Activated T-cell treated with anti-CD3 and anti-CD28 coated beads, Interleukin-2, amount 50 U/mL, for 72 hours (primary cell): ENCODE measurements at places on chromosomes 3 and 15. TPM values are rescaled to one million over a fixed set of nuclear protein-coding genes. Genes with fewer than 3 reads are reported as not detected.

Gene ADCY5
- total RNA-seq = not detected

Gene PRICKLE2
- 0.09 TPM for total RNA-seq

Gene IQCH
- 3.7 TPM for total RNA-seq

Gene AHSG
- total RNA-seq = not detected

Gene TRAT1
- 25.9 TPM for total RNA-seq

Gene COL8A1
- not detected for total RNA-seq

Gene TMCO5A
- total RNA-seq = not detected

Gene KY
- not detected for total RNA-seq

Gene GALNT15
- 0.30 TPM for total RNA-seq

Gene ANKRD63
- total RNA-seq = not detected

Gene TMC3
- total RNA-seq = not detected

Gene GOLGA6L4
- total RNA-seq = 2.6 TPM

Gene CLDN16
- total RNA-seq = 0.29 TPM

- no peaks in the 10 kb centered on the region for H3K36me3 ChIP-seq
- H3K4me1 ChIP-seq = no peaks in the 10 kb centered on the region
- H3K27me3 ChIP-seq = no peaks in the 10 kb centered on the region
- no peak overlapping the region for H3K4me3 ChIP-seq
- H3K27ac ChIP-seq = no peak overlapping the region
Observed at GRCh38 chr3:113055201-113055600, 64.4 kb downstream of the GTPBP8 start.

GRCh38 chr3:148146947-148147826 is 550.5 kb upstream of the AGTR1 start:
- no peak overlapping the region for H3K27ac ChIP-seq
- no peak overlapping the region for H3K4me3 ChIP-seq
- H3K4me1 ChIP-seq = no peaks in the 10 kb centered on the region
- H3K36me3 ChIP-seq = no peaks in the 10 kb centered on the region
- no peaks in the 10 kb centered on the region for H3K27me3 ChIP-seq

DNA sequence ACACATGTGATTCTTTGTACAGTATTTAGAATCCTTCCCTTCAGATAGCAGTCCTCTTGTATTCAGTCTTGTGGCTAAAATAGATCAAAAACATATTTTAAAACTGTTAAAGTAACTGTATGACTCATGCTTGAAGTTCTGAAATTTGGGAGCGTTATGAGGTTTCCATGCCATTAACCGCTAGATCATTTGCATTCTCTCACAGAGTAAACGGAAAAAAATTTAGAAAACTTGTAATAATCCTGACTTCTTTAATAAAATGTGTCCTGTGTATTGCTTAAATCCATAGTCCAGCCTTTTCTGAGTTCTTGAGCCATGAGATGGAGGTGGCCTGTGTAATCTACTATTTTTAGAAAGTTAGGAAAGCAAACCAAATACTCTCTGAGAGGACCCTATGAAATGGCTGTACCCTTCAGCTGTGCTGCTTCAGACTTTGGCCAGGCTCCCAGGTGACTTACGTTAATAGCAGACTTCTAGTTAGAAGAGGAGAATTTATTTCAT is 33.8 kb downstream of the MBNL1 start:
- H3K4me3 ChIP-seq = peak overlapping the region; percentile 81
- peak overlapping the region; percentile 93 for H3K27ac ChIP-seq
- peaks cover 24% of the 10 kb centered on the region for H3K36me3 ChIP-seq
- peaks cover 91% of the 10 kb centered on the region for H3K4me1 ChIP-seq
- no peaks in the 10 kb centered on the region for H3K27me3 ChIP-seq

DNA sequence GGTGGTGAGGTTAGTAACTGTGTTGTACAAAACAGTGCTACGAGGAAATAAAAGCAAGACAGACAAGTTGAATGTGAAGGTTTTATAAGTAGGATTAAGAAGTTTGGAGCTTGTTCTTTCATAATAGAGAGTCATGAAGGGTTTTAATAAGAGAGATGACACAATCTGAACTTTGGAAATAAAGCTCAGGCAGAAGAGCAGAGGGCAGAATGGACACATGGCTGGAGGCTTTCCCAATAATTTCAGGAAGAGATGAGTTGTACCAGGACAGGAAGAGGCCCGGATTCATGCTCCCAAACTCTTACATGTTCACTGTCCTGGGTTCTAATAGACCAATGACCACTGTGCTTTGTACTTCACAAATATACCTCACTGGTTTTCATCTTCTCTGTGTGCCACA is 194.8 kb downstream of the SLC9A9 start:
- no peaks in the 10 kb centered on the region for H3K4me1 ChIP-seq
- no peak overlapping the region for H3K27ac ChIP-seq
- H3K27me3 ChIP-seq = no peaks in the 10 kb centered on the region
- H3K4me3 ChIP-seq = no peak overlapping the region

GRCh38 chr3:17258823-17259436 is 374.2 kb downstream of the PLCL2 start:
- peak; percentile 9 for DNase-seq
- H3K4me3 ChIP-seq = no peak overlapping the region
- H3K4me1 ChIP-seq = no peaks in the 10 kb centered on the region
- no peaks in the 10 kb centered on the region for H3K27me3 ChIP-seq
- H3K36me3 ChIP-seq = no peaks in the 10 kb centered on the region
- no peak overlapping the region for H3K27ac ChIP-seq

- H3K4me3 ChIP-seq = no peak overlapping the region
- H3K27me3 ChIP-seq = no peaks in the 10 kb centered on the region
- peaks cover 52% of the 10 kb centered on the region for H3K36me3 ChIP-seq
Observed at GRCh38 chr3:183502237-183503181, 53.0 kb downstream of the KLHL6 start.

- H3K4me3 ChIP-seq = no peak overlapping the region
- no peak for DNase-seq
Observed at GRCh38 chr3:44886561-44886960, 12.2 kb downstream of the TGM4 start.

DNA sequence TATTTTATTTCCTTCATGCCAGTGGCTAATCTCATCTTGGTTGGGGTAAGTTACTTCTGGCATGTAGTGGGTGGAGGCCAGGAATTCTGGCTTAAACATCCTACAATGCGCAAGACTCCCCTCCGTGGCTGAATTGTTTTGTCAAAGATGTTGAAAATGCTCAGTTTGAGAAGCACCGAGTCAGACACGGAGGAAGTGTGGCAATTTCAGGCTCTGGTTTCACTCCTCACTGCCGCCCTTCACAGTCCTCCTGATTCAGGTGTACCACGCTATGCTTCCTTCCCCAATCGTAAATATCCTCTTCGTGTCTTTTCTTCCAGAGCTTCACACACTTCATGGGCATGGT is 150.7 kb downstream of the OPA1 start:
- H3K4me3 ChIP-seq = peak overlapping the region; percentile 15
- peaks cover 6% of the 10 kb centered on the region for H3K4me1 ChIP-seq
- no peaks in the 10 kb centered on the region for H3K36me3 ChIP-seq

GRCh38 chr15:28904003-28904402 is 18.2 kb downstream of the APBA2 start:
- no peaks in the 10 kb centered on the region for H3K36me3 ChIP-seq
- peaks cover 55% of the 10 kb centered on the region for H3K4me1 ChIP-seq
- no peak for DNase-seq
- H3K27ac ChIP-seq = no peak overlapping the region
- no peaks in the 10 kb centered on the region for H3K27me3 ChIP-seq
- peak overlapping the region; percentile 2 for H3K4me3 ChIP-seq

DNA sequence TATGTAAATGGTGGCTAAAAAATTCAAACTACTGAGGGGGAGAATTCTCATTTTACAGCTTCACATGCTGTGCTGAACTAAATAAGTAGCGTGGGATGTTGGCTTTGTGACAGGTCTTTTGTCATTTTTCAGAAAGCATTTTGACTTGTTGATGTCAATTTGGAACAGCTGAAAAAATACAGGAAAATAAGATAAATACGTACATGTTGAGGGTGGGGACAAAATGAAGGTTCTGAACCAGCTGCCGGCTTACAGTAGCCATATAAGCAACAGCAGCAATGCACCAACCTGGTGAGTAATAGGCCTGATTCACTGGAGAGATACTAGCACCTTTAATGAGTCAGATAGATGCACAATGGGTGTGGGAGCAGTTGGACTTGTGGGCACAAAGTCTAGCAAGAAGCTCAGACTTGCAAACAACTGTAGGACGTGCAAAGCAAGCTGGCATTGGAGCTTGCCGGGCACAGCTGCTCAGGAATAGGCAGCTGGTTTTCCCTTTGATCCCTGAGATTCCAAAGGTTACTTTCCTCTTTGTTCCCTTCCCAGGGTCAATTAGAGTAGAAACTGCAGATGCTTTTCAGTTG is 12.9 kb downstream of the B3GNT5 start:
- H3K27ac ChIP-seq = no peak overlapping the region
- peaks cover 4% of the 10 kb centered on the region for H3K4me1 ChIP-seq
- H3K4me3 ChIP-seq = no peak overlapping the region
- DNase-seq = peak; percentile 79
- peaks cover 1% of the 10 kb centered on the region for H3K36me3 ChIP-seq
- no peaks in the 10 kb centered on the region for H3K27me3 ChIP-seq

GRCh38 chr3:142787719-142788118 is 63.9 kb downstream of the TRPC1 start:
- H3K36me3 ChIP-seq = no peaks in the 10 kb centered on the region
- no peaks in the 10 kb centered on the region for H3K4me1 ChIP-seq

DNA sequence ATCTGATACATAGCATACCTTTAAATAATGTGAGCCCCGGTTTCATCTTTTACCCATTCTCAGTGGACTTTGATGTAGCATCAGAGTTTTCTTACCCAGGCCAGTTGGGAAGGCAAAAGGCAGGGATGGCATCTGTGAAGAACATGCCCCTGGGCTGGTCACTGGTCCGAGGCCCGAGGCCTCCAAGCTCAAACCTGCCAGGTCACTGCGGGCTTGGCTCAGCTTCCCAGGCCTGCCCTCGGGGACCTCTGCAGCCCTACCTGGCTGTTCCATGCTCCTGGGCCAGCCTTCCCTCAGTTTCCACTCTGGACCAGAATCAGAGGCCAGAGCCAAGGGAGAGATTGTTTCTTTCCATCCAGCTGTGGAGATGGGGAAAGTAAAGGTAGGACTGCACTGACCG is 26.9 kb downstream of the NR1I2 start:
- peaks cover 9% of the 10 kb centered on the region for H3K27me3 ChIP-seq
- peaks cover 9% of the 10 kb centered on the region for H3K4me1 ChIP-seq
- no peak for DNase-seq
- no peak overlapping the region for H3K27ac ChIP-seq
- H3K4me3 ChIP-seq = peak overlapping the region; percentile 44

DNA sequence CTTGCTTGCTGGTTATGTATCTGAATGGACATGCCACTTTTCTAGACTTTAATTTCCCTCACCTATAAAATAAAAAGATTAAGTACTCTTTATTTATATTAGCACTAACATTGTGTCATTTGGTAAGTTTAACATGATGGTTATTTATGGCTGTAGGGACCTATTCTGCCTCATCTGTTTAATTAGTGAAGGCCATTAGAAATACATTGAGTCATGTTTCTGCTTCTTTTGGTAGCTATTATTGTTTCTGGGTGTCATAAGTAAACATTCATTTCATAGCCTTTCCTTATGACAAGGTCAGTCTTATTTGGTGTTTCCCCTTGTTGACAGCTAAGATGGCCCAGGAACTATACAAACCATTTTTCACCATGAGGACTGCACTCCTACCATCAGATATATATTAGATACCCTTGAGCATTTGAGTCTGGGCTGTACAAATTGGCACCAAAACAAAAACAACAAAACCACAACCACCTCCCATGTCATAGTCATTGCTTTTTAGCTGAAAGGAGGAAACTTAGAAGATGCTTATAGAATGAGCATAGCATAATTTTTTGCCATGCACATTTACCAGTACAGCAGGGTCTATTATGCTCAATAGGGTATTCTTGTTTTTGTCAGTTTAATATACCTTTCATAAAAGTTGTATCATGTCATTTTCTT is 39.3 kb downstream of the SRP14 start:
- H3K27ac ChIP-seq = no peak overlapping the region
- no peak overlapping the region for H3K4me3 ChIP-seq
- no peak for DNase-seq

GRCh38 chr3:84967767-84968581 is 9.2 kb downstream of the CADM2 start:
- DNase-seq = no peak
- no peaks in the 10 kb centered on the region for H3K27me3 ChIP-seq
- H3K4me1 ChIP-seq = no peaks in the 10 kb centered on the region
- no peaks in the 10 kb centered on the region for H3K36me3 ChIP-seq

DNA sequence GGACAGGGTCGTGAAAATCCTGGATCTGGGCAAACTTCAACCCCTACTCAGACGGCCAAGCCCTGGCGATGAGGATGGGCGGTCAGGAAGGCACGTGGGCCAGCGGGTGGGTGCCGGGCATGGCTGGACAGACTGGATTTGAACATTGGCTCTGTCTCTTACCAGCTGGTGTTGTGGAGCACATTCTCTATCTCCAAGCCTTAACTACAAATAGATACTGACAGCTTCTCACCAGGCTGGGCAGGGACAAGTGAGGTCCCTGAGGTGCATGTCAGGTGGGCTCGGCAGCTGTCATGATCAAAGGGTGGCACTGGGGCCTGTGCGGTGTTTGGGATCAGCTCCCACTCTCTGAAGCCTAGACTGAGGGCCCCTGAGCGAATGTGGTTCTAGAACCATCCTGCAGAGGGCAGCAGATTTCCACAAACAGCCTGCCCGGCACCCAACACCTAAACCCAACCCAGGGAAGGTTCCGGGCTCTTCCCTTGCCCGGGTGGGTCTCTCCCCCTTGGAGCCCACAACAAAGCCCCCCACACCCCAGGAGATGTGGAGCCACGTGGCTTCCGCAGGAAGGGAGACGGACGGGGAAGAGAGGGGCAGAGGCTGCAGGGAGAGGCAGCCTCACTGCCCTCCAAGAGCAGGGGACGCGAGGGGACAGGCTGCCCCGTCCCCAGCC is 58.4 kb downstream of the RGMA start:
- no peak overlapping the region for H3K27ac ChIP-seq
- H3K4me3 ChIP-seq = no peak overlapping the region
- H3K36me3 ChIP-seq = no peaks in the 10 kb centered on the region
- peaks cover 30% of the 10 kb centered on the region for H3K4me1 ChIP-seq
- no peaks in the 10 kb centered on the region for H3K27me3 ChIP-seq
- peak; percentile 70 for DNase-seq

- no peak for DNase-seq
- no peaks in the 10 kb centered on the region for H3K36me3 ChIP-seq
- H3K27ac ChIP-seq = no peak overlapping the region
- H3K4me1 ChIP-seq = peaks cover 31% of the 10 kb centered on the region
- no peak overlapping the region for H3K4me3 ChIP-seq
Observed at GRCh38 chr15:40067921-40068624, 29.1 kb upstream of the SRP14 start.

GRCh38 chr3:100458814-100459213 is 33.6 kb upstream of the TMEM45A start:
- H3K4me3 ChIP-seq = no peak overlapping the region
- DNase-seq = no peak
- no peaks in the 10 kb centered on the region for H3K4me1 ChIP-seq
- H3K27me3 ChIP-seq = no peaks in the 10 kb centered on the region
- no peaks in the 10 kb centered on the region for H3K36me3 ChIP-seq

GRCh38 chr3:243356-243725 is 46.8 kb downstream of the CHL1 start:
- no peaks in the 10 kb centered on the region for H3K4me1 ChIP-seq
- no peaks in the 10 kb centered on the region for H3K27me3 ChIP-seq
- H3K36me3 ChIP-seq = no peaks in the 10 kb centered on the region
- H3K27ac ChIP-seq = no peak overlapping the region
